Transverse colon (tissue), 4 donors: ENCODE measurements at places on chromosomes 11 and 22.

DNA sequence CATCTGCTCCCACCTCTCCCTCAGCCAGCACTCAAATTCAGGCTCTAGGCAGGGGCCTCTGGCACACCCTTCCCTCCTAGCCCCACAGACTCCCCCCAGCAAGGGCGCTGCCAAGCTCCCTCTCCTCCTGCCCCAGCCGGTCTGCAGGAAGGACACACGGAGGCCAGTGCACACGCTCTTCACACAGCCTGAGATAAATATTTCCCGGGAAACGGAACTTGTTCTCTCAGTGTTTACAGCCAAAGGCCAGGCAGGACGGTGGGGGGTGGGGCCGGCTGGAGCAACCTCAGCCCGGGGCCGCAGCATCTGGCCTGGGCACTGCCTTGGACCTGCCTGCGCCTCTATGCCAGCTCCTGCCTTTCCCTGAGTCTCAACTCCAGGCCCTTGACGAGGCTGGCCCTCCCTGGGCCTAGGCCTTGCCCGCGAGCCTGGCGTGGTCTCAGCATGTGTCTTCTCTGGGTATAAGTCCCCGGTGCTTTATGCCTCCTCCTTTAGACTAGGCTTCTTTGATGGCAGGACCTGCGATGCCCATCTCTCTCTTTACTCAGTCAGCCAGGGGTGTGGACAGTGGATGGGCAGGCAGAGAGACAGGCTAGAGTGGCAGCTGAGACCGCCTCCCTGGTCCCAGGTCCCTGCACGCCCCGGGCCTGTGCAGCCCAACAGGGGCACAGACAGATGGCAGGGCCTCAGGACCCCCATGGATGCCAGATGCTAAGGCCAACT lies 48.4 kb downstream of the PDE2A start:
- DNase-seq: peak; percentile 52

- no peak for DNase-seq
Measured at GRCh38 chr22:28788601-28789000, 11.8 kb downstream of the XBP1 start.

- no peak for DNase-seq
Measured at GRCh38 chr11:2118677-2119076, 20.5 kb downstream of the IGF2 start.

DNA sequence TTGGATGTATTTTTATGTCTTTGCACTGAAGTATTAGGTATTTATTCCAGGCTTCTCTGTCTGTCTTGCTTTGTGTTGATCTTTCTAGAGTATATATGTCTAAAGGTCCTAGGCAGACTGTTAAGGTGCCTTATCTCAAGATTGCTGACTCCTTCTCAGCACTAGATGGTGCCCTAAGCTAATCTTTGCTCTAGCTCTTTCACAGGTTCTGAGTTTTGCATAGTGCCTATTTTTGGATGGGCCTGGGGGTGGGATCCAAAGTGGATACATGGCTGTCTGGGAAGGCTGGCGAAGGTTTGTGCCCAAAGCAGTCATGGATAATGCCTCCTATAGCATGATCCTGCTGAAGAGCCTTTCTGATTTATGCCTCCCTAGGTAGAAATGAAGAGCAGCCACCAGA lies 154.9 kb downstream of the TRPC6 start:
- DNase-seq: no peak

- DNase-seq: no peak
Measured at GRCh38 chr11:100932474-100933100, 197.0 kb downstream of the PGR start.

DNA sequence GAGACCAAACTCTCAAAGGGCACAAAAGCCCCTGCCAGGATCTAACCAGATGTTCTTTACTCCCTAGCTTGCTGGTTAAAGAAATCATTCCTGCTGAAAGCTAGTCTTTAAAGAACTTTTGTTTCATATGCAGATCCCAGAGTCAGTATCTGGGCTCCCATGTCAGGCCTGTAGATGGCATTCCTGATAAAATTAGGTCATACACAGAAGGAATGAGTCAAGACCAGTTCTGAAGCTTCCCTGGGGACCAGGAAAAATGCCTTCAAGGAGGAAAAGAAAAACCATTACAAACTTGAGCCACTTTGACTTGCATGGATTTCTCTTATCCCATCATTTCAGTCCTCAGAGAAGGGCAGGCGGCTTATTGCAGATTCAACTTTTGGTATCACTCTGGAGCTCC lies 5.9 kb downstream of the DBX1 start:
- DNase-seq: no peak

DNA sequence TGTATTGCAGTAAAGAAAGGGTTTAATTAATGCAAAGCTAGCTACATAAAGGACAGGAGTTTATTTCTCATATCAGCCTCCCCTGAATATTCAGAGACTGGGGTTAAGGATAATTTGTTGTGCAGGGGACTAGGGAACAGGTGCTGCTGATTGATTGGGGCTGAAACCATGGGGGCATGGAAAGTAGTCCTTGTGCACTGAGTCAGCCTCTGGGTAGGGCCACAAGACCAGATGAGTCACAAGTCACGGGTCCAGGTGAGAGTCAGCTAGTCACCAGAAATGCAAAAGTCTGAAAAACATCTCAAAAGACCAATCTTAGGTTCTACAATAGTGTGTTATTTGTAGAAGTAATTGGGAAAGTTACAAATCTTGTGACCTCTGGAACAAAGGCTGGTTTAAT lies 32.9 kb upstream of the SYT13 start:
- no peak for DNase-seq

- no peak for DNase-seq
Measured at GRCh38 chr11:73259406-73260126, 12.6 kb upstream of the P2RY6 start.

GRCh38 chr22:21051831-21052400 lies 6.2 kb downstream of the LRRC74B start:
- no peak for DNase-seq

GRCh38 chr22:39277142-39277607 lies 32.4 kb upstream of the PDGFB start:
- DNase-seq: no peak

- DNase-seq: no peak
Measured at GRCh38 chr11:104443387-104443786, 279.4 kb upstream of the PDGFD start.

DNA sequence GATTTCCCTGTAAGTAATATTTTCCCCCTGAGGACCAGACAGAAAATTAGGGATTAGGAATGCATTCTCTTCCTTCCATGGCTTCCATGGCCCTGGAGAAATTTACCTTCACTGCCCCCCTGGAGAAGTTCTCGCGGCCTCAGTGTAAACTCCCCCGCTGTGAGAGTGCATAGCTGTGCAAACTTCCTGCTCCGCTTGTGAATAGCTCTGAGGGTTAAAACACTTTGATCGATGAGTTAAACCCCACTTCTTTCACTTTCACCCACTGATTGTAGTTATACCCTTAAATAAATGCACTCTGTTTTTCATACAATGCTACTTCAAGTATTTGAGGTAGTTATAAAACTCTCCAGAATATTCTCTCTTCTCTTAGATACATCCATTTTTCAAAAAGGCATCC lies 190.8 kb downstream of the DSCAML1 start:
- no peak for DNase-seq

DNA sequence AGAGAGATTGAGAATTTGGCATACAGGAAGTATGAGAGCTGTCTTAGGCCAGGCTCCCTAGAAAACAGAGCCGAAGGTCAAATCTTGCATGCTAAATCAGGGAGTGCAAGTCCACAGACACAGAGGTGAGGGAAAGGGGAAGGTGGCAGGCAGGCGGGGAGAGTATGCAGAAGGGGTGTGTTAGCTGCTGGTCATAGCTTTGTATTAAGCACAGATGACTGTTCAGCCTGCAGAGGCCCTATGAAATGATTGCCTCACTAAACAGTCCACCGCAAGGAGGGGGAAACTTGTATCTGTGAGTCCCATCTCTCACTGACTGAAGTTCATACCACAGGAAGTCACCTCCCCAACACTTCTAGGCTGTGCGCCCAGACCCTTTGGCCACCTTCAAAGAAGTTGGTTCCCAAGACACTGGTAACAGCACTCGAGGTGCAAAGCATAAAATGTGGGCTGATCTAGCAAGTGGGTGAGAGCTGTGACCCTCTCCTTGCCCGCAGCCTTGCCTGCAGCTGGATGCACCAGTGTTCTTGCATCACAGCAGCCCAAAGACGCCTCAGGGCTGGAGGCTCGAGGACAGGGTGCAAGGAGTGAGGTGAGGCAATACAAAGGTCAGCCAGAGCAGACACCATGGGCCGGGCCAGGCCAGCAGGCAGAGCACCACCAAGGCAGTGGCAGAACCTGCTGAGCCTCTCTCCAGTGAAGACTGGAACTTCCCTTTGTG lies 115.3 kb upstream of the TBCEL start:
- DNase-seq: no peak

- DNase-seq: peak; percentile 54
Measured at GRCh38 chr22:38881464-38881871, 9.5 kb upstream of the CBX6 start.

GRCh38 chr11:17229481-17230152 lies 21.8 kb upstream of the PIK3C2A start:
- DNase-seq: no peak

DNA sequence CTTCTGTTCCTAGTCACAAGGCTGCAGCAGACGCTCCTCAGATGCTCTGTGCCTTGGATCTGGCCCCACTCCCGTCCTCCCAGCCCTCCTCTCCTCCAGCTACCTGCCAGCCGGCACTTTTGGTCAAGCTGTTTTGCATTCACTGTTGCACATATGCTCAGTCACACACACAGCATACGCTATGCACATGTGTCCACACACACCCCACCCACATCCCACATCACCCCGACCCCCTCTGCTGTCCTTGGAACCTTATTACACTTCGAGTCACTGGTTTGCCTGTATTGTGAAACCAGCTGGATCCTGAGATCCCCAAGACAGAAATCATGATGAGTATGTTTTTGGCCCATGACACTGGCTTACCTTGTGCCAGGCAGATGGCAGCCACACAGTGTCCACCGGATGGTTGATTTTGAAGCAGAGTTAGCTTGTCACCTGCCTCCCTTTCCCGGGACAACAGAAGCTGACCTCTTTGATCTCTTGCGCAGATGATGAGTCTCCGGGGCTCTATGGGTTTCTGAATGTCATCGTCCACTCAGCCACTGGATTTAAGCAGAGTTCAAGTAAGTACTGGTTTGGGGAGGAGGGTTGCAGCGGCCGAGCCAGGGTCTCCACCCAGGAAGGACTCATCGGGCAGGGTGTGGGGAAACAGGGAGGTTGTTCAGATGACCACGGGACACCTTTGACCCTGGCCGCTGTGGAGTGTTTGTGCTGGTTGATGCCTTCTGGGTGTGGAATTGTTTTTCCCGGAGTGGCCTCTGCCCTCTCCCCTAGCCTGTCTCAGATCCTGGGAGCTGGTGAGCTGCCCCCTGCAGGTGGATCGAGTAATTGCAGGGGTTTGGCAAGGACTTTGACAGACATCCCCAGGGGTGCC lies 109.8 kb downstream of the BCR start:
- DNase-seq: peak; percentile 73

DNA sequence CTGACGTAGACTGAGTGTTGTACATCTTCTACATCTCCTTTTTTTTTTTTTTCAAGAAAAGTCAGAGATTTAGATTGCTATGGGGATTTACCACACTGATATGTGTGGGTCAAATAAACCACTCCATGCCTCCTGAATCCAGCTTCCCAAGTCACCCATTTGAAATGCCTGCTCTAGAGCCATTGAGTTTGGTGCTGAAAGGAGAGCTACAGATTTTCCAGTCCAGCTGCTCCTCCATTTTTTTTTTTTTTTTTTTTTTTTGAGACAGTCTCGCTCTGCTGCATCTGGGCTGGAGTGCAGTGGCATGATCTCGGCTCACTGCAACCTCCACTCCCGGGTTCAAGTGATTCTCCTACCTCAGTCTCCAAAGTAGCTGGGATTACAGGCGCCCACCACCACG lies 115.2 kb upstream of the TIMP3 start:
- no peak for DNase-seq

DNA sequence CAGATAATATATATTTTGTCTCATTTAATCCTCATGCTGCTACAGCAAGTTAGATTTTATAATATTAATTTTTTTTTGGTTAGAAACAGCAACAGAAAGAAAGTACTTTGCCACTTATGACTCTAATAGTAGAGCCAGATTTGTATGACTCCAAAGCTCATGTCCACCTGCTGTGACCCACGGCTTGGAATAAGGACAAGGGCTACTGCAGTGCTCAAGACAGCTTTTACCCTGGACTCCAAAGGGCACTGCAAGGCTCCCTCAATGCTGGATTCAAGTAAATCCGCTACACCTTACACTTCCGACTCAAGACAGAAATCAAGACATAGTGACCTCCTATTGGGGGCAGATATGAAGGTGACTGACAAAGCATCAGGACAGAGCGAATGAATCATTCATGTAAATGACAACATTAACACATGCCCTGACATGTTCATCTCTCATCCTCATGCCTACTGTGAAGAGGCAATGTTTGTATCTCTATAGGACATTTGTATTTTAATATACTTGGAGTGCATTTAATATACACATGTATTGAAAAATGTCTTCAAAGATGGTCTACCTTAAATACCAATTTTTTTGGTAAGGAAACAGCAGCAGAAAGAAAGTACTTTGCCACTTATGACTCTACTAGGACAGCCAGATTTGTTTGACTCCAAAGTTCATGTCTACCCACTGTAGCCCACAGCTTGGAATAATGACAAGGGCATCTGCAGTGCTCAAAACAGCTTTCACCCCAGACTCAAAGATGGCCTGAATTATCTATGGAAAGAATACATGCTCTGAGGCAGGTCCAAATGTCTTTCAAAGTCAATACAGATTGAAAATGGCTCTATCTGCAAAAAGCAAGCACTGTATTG lies 375.6 kb upstream of the CCDC90B start:
- no peak for DNase-seq

DNA sequence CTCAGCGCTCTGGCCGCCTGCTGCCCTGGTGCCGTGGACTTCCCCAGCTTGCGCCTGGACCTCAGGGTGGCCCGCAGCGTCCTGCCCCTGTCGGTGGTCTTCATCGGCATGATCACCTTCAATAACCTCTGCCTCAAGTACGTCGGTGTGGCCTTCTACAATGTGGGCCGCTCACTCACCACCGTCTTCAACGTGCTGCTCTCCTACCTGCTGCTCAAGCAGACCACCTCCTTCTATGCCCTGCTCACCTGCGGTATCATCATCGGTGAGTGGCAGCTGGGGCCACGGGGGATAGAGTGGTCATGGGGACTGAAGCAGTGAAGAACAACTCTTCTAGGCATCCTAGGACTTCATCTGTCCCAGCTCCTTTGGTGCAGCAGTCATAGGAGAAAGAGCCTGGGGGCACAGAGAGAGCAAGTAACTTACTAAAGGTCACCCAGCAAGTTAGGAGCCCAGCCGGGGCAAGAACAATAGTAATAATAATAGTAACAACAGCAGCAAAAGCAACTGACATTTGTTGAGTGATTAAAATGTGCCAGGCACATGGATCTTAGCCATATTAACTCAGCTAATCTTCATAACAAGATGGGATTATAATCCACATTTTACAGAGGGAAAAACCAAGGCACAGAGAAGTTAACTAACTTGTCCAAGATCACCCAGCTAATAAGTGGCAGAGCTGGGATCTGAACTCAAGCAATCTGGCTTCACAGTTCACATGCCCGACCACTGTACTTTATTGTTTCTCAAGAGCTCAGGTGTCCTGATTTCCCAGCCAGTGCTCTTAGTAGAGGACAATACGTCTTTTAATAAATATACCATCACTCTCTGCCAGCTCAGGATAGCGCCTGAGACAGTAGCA lies 1.4 kb downstream of the SLC35C1 start:
- no peak for DNase-seq

- DNase-seq: no peak
Measured at GRCh38 chr11:44858796-44859527, 91.7 kb downstream of the TP53I11 start.
